ENCODE measurements at places on chromosomes 11 and 22. TPM values are rescaled to one million over a fixed set of nuclear protein-coding genes. Genes with fewer than 3 reads are reported as not detected.

DNA sequence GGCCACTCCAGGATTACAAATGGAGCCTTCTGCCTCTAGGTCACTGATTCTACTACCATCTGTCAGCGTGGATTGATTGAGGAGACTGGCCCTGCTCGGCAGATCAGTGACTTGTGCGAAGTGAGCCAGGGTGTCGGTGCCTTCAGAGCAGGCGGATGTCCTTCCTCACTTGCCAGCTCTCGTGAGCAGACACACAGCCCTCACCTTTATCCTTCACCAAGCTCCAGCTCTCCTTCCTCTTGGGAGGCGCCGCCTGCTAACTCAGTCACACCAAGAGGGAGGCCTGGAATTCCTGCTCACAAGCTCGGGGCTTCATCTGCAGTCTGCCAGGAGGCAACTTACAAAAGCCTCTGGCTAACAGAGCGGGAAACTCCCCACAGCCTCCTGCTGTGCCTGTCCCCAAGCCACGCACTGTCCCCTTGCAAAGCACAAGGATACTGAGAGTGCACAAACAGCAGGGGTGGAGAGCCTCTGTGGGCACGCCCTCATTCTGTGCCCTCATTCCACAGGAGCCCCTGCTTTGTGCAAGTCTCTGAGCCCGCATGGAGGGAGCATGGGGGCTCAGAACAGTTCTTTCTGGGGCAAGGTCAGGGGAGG lies 3.5 kb upstream of the TCF20 start:
- peaks cover 2% of the 10 kb centered on the region for H3K27me3 ChIP-seq
- no peaks in the 10 kb centered on the region for H3K36me3 ChIP-seq
- no peak overlapping the region for H3K27ac ChIP-seq
- no peak overlapping the region for H3K4me3 ChIP-seq

DNA sequence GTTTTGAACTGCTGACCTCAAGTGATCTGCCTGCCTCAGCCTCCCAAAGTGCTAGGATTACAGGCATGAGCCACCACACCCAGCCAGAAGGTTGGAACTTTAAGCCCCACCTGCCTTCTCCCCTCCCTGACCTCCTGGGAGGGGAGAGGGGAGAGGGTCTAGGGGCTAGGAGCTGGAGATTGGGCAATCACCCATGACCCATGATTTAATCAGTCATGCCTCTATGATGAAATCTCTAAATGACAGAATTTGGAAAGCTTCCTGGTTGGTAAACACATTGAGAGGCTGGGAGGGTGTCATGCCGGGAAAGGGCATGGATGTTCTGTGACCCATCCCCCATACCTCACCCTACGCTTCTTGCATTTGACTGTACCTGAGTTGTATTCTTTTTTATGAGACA lies 17.1 kb upstream of the TFIP11 start:
- DNase-seq, result no peak
- H3K36me3 ChIP-seq, result peaks cover 93% of the 10 kb centered on the region
- no peak overlapping the region for H3K27ac ChIP-seq
- no peaks in the 10 kb centered on the region for H3K27me3 ChIP-seq
- H3K4me3 ChIP-seq, result no peak overlapping the region

GRCh38 chr22:49702068-49702397 lies 125.6 kb downstream of the BRD1 start:
- H3K36me3 ChIP-seq, result no peaks in the 10 kb centered on the region
- H3K27me3 ChIP-seq, result peaks cover 28% of the 10 kb centered on the region
- H3K4me3 ChIP-seq, result no peak overlapping the region
- no peak overlapping the region for H3K27ac ChIP-seq
- H3K4me1 ChIP-seq, result no peaks in the 10 kb centered on the region

DNA sequence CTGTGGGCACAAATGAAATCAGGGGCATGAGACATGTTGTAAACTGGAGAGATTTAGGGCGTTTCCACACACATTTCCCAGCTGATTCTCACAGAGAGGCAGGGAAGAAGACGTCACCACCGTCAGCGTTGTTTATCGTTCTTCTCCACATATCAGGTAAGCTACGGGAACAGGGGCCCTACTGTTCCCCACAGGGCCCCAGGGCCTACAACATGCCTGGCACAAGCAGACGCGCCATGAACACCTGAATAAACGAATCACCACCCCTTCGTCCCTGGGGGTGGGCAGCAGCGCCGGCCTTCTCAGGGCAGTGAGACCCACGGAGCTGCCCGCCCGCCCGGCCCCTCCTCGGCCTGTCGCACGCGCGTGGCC lies 342 bp downstream of the EFCAB6 start:
- H3K4me1 ChIP-seq, result peaks cover 16% of the 10 kb centered on the region
- DNase-seq, result no peak
- no peaks in the 10 kb centered on the region for H3K27me3 ChIP-seq
- H3K36me3 ChIP-seq, result no peaks in the 10 kb centered on the region
- H3K4me3 ChIP-seq, result peak overlapping the region; percentile 80

- no peaks in the 10 kb centered on the region for H3K27me3 ChIP-seq
- peaks cover 51% of the 10 kb centered on the region for H3K4me1 ChIP-seq
- H3K27ac ChIP-seq, result peak overlapping the region; percentile 100
- H3K4me3 ChIP-seq, result no peak overlapping the region
- no peak for DNase-seq
These were observed 10.5 kb downstream of the GRK2 start for GRCh38 chr11:67276781-67277230.

GRCh38 chr11:130423541-130424142 lies 4.8 kb downstream of the ADAMTS8 start:
- peaks cover 8% of the 10 kb centered on the region for H3K4me1 ChIP-seq
- no peak overlapping the region for H3K4me3 ChIP-seq
- no peak overlapping the region for H3K27ac ChIP-seq
- H3K27me3 ChIP-seq, result peaks cover 68% of the 10 kb centered on the region

DNA sequence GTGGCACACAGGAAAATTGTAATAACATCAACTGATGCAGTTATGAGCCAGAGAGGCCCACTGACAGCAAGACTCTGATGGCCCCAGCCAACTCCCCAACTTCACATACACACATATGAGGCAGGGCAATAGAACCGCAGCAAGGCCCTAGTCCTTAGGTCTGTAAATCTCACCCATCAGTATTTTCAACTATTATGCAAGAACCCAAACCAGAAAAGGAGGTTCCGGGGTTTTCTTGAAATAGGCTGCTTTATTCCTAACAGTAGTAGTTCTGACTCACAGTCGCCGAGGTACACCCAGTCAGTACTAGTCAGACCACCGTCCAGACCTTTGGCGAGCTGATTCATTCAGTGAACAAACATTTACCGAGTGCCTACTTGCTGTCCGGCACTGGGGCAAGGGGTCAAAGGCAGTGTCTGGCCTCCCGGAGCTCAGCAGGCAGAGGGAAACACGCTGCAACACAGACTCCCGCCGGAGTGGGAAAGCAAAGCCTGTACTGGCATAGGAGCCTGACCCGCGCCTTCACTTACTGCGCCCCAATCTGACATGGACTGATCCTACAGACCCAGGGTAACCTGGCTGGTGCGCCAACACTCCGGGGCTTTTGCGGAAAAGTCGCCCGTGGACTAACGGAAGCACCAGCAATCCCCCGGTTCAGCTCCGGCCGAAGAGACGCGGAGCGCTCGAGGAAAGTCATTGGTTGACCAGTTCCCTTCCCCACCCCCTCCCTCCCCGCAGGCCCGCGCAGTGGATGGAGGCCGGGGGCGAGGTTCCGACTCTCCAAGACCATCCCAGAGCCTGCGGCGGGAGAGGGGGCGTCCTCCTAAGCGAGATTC lies 1.3 kb downstream of the PLEKHA7 start:
- H3K27me3 ChIP-seq, result no peaks in the 10 kb centered on the region
- peak overlapping the region; percentile 59 for H3K4me3 ChIP-seq
- no peak overlapping the region for H3K27ac ChIP-seq
- no peaks in the 10 kb centered on the region for H3K36me3 ChIP-seq

- no peak overlapping the region for H3K4me3 ChIP-seq
- H3K36me3 ChIP-seq, result no peaks in the 10 kb centered on the region
- no peaks in the 10 kb centered on the region for H3K4me1 ChIP-seq
- no peak overlapping the region for H3K27ac ChIP-seq
These were observed 4.4 kb upstream of the MUC5AC start for GRCh38 chr11:1153105-1153950.

DNA sequence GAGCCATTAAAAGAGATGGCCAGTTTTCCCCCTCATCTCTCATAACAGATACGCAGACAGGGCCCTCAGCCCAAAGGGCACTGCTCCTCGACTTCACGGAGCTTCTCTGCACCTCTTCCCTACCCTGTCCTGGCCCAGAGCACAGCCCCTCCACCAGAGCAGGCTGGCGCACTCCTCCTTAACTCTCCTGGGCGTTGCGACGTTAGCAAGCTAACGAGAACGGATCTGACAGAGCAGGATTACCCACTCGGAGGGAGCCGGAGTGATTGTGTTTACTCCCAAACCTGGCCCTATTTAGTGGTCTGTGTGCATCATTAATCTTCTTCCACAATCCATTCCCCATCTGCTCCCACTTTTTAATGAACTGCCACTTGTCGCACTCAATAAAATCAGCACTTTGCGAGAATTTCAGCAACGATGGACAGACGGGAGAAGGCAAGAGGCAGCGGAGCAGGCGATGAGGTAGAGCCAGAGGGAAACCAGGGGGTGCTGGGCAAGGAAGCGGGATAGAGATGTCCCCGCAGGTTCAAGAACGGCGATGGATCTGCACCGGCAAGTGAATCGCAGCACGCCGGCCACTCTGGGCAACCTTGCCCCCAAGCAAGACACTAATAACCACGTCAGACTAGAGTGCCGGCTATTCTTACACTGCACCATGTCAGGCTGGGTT lies 159.4 kb downstream of the BUD13 start:
- H3K4me1 ChIP-seq, result no peaks in the 10 kb centered on the region
- DNase-seq, result no peak
- H3K27ac ChIP-seq, result no peak overlapping the region
- peaks cover 25% of the 10 kb centered on the region for H3K27me3 ChIP-seq
- H3K4me3 ChIP-seq, result no peak overlapping the region

DNA sequence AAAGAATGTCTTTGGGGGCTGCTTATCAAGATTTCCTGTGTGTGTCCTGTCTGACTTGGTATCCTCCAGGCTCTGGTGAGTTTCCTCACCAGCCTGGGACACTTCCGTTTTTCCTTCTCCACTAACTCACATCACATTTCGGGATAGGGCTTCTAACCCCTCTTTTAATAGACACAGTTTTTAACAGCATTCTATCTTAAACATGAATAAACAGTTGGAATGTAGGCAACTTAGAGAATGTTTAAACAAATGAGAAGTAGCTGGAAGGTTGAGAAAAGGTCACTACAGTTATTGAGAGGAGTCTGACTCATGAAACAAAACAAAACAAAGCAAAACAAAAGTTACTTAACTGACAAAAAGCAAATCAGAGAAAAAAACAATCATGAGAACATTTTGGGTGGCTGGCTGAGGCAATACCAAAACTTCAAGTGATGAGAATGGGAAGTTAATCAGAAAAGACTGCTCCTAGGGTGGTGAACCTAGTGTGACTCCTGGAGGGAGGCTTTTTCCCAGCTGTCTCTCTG lies 64.7 kb upstream of the CTSC start:
- DNase-seq, result no peak
- H3K27ac ChIP-seq, result peak overlapping the region; percentile 53
- H3K4me1 ChIP-seq, result peaks cover 19% of the 10 kb centered on the region
- H3K4me3 ChIP-seq, result no peak overlapping the region
- H3K27me3 ChIP-seq, result no peaks in the 10 kb centered on the region
- H3K36me3 ChIP-seq, result no peaks in the 10 kb centered on the region

DNA sequence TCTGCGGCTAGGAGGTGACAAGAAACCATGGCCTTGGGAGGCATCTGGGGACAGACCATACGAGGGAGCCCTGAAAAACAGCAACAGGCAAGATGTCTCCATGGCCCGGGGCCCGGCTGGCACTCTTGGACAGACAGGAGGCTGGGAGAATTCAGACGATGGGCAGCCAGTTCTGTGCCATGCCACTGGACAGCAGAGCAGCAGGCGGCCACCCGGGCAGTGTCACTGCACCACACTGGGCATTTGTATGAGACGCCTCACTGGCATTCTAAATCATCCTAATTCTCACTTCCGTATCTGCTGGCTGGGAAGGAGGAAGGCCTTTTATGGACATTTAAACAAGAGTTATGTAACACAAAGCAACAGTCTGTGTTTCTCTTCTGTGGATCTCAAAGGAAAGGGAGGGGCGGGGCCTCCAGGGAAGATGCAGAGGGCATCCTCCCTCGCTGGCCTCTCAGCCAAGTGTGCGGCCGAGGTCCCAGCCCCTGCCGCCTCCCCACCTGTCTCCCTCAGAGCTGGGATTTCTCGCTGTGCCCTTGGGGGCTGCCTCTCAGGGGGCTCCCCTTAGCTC lies 350.3 kb downstream of the SHANK2 start:
- H3K4me3 ChIP-seq, result no peak overlapping the region
- no peak for DNase-seq
- no peak overlapping the region for H3K27ac ChIP-seq
- H3K36me3 ChIP-seq, result no peaks in the 10 kb centered on the region
- H3K4me1 ChIP-seq, result no peaks in the 10 kb centered on the region
- H3K27me3 ChIP-seq, result no peaks in the 10 kb centered on the region

- no peaks in the 10 kb centered on the region for H3K4me1 ChIP-seq
- H3K4me3 ChIP-seq, result no peak overlapping the region
- H3K27me3 ChIP-seq, result no peaks in the 10 kb centered on the region
- no peaks in the 10 kb centered on the region for H3K36me3 ChIP-seq
- DNase-seq, result no peak
- no peak overlapping the region for H3K27ac ChIP-seq
These were observed 20.0 kb downstream of the PPFIA1 start for GRCh38 chr11:70290361-70291065.

DNA sequence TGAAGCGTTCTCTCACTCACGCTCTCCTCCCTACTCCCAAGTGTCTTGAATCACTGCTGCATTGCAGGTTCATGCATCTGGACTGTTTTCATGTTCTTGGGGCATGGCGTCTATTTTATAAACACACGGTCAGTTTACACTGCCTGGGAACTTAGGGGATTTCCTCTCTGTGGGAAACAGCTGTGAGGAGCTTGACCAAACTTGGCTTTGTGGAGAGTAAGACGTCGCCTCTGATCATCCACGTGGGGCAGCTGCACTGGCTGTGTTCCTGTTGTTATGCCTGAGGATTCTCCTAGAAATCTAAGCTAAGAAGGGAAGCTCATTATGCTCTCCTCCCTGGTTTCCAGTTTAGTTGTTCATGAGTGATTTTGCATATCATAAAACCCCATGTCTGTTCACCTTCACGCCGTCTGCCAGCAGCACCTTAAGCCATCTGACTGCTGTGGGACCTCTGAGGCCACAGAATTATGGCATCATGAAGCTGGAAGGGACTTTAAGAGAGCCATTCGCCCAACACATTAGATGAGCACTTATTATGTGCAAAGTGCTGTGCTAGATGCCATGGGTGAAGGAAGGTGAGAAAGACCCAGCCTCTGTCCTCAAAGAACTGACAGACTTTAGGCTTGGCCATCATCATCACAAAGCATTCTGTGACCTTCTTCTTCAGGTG lies 38.8 kb upstream of the POU2AF1 start:
- H3K4me1 ChIP-seq, result peaks cover 15% of the 10 kb centered on the region
- no peak overlapping the region for H3K4me3 ChIP-seq
- DNase-seq, result no peak
- no peaks in the 10 kb centered on the region for H3K36me3 ChIP-seq
- no peak overlapping the region for H3K27ac ChIP-seq

GRCh38 chr11:18853086-18853720 lies 61.6 kb upstream of the PTPN5 start:
- H3K27ac ChIP-seq, result no peak overlapping the region
- no peaks in the 10 kb centered on the region for H3K27me3 ChIP-seq
- no peak for DNase-seq

GRCh38 chr11:40295466-40295865 lies 1164.0 kb downstream of the LRRC4C start:
- no peaks in the 10 kb centered on the region for H3K4me1 ChIP-seq
- no peaks in the 10 kb centered on the region for H3K36me3 ChIP-seq

Gene FXYD2
- total RNA-seq, result 1.2 TPM

Gene GDPD4
- not detected for total RNA-seq

Gene ZDHHC5
- 69.9 TPM for total RNA-seq

Gene IFITM10
- total RNA-seq, result 3.4 TPM

Gene FGF3
- not detected for total RNA-seq

Gene SNX19
- total RNA-seq, result 66.4 TPM

Gene CD6
- total RNA-seq, result 1.7 TPM

Gene LRRC10B
- 0.29 TPM for total RNA-seq

Gene APOBEC3H
- 0.94 TPM for total RNA-seq

Gene DNAL4
- total RNA-seq, result 21.5 TPM

Gene OR8D4
- not detected for total RNA-seq

Gene OR10A5
- not detected for total RNA-seq

Gene TLCD5
- 5.2 TPM for total RNA-seq
